ENCODE measurements at places on chromosomes 6 and 20.

- no peak for DNase-seq
These were observed 1.9 kb downstream of the ELOVL2 start for GRCh38 chr6:11042025-11042749.

- DNase-seq: no peak
These were observed 64.4 kb downstream of the HACE1 start for GRCh38 chr6:104795363-104795762.

- DNase-seq: peak; percentile 30
These were observed 215.5 kb downstream of the LRFN2 start for GRCh38 chr6:40371621-40372020.

DNA sequence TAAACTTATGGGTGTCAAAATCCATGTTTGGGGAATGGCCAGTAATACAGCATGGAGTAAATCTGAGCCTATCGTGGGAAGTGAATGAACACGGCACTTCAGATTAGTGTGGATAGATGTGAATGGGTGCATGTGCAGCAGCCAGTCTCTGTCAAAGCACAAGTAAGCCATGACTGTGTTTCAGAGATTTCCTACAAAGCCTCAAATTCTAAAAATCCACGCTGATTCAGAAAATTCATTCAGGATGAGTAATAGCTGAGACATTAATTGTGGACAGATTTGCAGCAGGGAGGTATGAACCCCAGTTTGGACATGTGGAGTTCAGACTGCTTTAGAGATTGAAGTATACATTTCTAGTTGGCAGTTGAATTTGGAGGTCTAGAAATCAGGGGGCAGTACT lies 115.1 kb downstream of the QKI start:
- peak; percentile 2 for DNase-seq

DNA sequence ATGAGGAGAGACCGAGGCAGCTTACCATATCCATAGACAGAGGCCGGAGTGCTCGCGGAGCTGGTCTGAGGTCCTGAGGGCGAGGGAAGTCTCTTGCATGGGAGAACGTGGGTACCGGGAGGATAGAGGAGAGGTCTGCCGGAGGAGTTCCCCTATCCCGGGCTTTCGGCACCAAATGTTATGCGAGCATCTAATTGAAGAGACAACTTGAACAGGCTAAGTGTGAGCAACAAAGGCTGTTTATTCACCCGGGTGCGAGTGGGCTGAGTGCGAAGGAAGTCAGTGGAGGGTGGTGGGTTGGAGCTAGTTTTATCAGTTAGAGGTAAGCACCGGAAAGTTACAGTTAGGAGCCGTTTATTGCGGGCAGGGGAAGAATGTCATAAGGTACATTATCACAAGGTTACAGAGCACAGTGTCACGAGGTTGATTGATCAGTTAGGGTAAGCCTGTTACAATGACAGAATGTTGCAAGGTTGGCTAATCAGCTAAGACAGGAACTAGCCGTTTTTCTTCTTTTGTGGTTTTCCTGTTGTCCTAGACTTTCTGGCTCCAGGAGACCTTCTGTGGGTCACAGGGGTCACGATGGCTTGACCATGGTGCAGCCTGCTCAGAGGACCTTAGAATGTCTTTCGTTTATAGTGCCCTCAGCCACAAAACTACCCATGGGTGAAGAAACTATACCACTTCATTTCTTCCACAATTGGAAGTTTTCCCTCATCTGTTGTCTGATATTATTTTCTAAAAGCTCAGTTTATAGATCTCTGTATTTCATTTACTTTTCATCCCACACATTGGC lies 746.0 kb upstream of the ADGRB3 start:
- DNase-seq: no peak

DNA sequence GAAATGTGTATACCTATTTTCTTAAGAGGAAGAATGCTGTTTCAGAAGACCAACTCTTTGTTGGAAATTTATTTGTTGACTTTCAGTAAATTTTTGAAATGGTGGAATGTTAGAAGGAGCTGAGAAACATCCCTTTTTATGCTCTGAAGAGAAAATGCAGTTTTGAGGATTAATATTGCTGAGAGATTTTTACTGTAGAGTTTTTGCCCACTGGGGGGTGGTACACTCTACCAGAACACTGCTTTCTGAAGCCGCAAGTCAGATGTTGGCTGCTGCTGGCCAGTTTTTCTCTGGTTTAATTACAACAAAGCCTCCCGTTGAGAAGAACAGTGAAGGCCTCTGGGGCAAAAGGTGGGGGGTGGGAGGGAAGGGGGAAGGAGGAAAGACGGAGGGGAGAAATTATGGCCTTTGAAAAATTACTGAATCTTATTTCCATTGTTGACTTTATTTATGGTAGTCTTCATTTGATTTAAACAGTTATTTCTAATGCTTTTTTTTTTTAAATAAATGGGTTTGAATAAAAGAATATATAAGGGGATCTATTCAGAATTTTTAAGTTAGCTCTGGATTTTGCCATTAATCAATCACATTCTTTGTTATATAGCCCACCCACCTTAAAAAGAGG lies 3.0 kb downstream of the FLRT3 start:
- no peak for DNase-seq

- DNase-seq: no peak
These were observed 53.2 kb downstream of the WDR27 start for GRCh38 chr6:169648617-169649016.

GRCh38 chr20:18728870-18729224 lies 84.7 kb upstream of the SCP2D1 start:
- DNase-seq: no peak

GRCh38 chr6:128659276-128659675 lies 138.9 kb upstream of the PTPRK start:
- DNase-seq: peak; percentile 15

DNA sequence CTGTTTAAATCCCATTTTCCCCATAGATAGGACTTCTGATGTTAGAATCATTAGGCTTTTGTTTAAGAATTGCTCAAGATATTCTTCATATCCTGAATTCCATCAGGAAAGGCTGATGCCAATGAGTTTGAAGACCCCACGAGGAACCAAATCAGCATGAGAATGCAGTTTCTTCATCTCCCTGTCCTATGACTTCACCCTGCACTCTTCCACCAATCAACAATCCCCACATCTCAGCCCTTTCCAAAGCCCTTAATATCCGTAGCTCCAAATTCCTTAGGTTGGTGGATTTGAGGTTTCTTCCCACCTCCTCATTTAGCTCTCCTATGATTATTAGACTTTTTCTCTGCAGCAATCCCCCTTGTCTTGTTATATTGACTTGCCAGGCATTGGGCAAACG lies 88.3 kb upstream of the PRND start:
- DNase-seq: no peak

GRCh38 chr6:42433409-42433808 lies 18.3 kb downstream of the TRERF1 start:
- no peak for DNase-seq

GRCh38 chr6:91276315-91276714 lies 689.4 kb upstream of the MAP3K7 start:
- DNase-seq: no peak

- no peak for DNase-seq
These were observed 20.0 kb downstream of the PLA2G7 start for GRCh38 chr6:46715141-46715540.

GRCh38 chr6:161837449-161837735 lies 563.5 kb upstream of the AGPAT4 start:
- DNase-seq: no peak

DNA sequence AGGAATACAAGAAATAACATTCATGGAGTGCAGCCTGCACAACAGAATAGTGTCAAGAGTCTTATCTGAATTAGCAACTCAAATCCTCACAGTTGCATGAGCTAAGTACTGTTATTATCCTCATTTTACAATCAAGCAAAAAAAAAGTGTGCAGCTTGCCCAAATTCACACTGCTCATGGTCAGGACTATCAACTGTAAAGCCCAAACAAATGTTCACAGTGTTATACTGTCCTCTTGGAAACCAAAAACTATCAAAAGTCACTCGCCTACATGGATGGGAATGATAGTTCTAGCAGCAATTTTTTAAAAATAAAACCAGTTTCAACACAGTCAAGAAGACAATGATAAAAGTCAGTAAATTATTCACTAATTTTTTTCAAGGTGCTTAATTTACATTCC lies 114.6 kb upstream of the HSF2 start:
- no peak for DNase-seq

GRCh38 chr20:36848677-36849076 lies 27.3 kb upstream of the TLDC2 start:
- DNase-seq: no peak

- no peak for DNase-seq
These were observed 326.7 kb upstream of the CNR1 start for GRCh38 chr6:88492824-88493223.

DNA sequence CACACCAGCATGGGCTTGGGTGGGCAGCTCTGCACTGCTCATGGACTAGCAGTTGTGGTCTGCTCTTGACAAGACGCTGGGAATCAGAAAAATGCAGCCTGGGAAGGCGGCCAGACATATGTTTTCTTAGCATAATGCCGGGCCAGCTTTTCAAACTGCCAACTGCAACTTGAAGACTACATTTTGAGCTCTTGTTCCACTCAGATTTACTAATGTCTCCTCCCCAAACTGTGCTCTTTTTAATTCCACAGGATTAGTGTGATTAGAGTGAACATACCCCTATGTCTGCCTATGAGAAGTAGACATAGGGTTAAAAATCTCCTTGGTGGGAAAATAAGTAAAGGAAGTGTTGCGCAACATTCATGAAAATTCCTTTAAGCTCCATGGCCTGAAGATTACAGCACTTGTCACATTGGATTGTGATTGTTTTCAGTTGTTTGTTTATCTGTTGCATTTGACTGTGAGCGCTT lies 5.3 kb upstream of the FNDC1 start:
- no peak for DNase-seq

DNA sequence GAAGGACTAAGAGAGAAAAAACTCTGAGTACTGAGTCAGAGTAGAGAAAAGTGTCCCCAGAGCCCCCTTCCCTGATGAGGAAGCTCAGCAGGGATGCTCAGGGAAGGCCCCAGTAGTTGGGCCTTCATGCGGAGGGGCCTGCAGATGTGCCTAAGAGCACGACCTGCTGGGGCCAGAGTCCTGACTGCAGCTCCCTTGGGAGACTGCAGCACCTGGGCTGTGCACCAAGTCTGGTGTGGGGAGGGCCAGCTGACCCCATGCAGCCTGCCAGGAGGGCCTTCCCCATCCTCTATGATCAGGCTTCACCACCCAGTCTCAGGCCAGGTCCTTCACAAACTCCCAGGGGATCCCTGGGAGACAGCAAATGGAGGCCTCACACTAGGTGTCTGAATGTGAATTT lies 130.4 kb downstream of the FNDC1 start:
- DNase-seq: no peak

DNA sequence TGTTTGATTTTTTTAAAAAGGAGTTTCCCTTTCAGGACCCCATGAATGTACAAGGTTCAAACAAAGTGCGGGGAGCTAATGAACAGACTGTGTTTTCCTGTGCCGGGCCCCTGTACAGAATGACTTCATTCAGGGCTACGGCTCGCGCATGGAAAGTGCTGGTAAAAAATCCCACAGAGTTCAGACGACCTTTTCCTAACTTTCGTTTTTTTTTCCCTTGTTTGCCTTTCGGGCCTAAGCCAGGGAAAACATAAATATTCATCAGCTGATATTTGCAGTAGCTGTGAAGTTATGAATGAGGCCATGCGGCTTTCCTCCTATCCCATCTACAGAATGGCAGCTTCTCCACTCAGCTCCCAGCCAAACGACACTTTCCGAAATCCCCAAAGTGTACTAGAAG lies 74.0 kb downstream of the HAO1 start:
- no peak for DNase-seq

DNA sequence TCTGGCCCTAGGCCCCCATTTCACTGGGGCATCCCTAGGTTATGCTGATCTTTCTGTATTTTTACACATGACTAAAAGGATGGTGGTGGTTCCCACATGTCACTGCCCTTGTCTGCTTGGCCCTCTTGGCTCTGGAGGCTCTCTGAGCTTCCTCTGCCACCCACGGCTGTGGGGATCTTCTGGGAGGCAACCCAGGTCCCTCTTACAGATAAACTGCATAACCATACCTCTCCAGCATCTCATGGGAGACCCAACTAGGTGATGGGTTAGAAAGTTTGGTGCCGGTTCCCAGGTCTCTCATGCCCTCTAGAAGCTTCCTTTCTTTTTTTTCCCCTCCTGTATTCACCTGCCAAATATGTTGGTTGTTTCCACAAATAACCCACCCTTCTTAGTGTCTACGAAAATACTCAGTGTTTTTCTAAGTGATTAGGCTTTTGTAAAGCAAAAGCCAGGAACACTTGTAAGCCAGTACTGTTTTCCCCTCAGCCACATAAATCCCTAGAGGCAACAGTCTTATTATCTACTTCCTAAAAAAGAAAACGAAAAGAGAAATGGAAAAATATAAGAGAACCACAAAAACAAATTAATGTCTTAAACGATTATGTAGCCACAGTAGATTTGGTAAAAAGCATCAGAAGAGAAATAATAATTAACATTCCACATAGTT lies 71.7 kb upstream of the SMLR1 start:
- DNase-seq: no peak

GRCh38 chr6:129603741-129604140 lies 106.2 kb downstream of the ARHGAP18 start:
- no peak for DNase-seq

GRCh38 chr6:80454661-80455365 lies 348.3 kb downstream of the BCKDHB start:
- no peak for DNase-seq

- no peak for DNase-seq
These were observed 16.9 kb upstream of the SNAI1 start for GRCh38 chr20:49965781-49966305.

DNA sequence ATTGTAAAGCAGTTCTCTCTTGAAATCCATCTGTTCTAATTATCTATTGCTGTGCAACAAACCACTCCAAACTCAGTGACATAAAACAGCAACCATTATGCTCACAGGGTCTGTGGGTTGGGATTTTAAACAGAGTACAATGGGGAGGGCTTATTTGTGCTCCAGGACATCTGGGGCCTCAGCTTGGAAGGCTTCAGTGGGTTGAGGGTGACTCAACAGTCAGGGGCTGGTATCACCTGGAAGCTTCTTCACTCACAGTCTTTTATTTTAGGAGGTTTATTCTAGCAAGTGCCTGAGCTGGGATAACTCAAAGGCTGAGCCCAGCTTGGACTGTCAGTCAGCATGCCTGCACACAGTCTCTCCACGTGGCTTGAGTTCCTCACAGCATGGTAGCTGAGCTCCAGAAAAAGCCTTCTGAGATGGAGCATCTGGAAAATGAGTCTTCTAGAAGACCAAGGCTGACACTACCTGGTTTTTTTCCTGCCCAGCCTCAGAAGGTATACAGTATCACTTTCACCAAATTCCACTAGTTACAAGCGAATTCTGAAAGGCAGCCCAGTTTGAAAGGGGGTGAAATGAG lies 234.6 kb upstream of the ID4 start:
- DNase-seq: no peak

GRCh38 chr6:144265390-144265789 lies 19.7 kb upstream of the UTRN start:
- no peak for DNase-seq

- DNase-seq: peak; percentile 60
These were observed 125.2 kb upstream of the RALGAPA2 start for GRCh38 chr20:20837574-20838021.

- DNase-seq: no peak
These were observed 3.5 kb downstream of the FKBP1C start for GRCh38 chr6:63214816-63215215.

- DNase-seq: no peak
These were observed 32.1 kb downstream of the SF3B5 start for GRCh38 chr6:144063246-144063743.

All from activated CD4-positive, alpha-beta T cell treated with anti-CD3 and anti-CD28 coated beads, Interleukin-2, Interleukin-6, amounts not matched to agents 100 ng/mL and 50 ng/mL, durations not matched to agents 16 hours and 8 hours (primary cell).